Hypothalamus (tissue), 51 donors: ENCODE measurements at places on chromosomes 3 and 15.

DNA sequence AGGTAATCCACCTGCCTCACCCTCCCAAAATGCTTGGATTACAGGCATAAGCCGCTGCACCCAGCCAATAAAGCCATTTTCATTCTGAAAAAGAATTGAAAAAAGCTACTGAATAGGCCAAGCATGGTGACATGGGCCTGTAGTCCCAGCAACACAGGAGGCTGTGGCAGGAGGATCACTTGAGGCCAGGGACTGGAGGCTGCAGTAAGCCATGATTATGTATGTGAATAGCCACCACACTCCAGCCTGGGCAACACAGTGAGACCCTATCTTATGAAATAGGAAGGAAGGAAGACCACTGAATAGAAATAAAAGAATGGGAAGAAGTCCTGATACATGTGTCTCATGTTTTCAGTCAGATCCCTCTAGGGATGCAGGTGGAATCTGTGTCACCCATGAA, 36.0 kb upstream of the SEMA4B start:
- DNase-seq: no peak

DNA sequence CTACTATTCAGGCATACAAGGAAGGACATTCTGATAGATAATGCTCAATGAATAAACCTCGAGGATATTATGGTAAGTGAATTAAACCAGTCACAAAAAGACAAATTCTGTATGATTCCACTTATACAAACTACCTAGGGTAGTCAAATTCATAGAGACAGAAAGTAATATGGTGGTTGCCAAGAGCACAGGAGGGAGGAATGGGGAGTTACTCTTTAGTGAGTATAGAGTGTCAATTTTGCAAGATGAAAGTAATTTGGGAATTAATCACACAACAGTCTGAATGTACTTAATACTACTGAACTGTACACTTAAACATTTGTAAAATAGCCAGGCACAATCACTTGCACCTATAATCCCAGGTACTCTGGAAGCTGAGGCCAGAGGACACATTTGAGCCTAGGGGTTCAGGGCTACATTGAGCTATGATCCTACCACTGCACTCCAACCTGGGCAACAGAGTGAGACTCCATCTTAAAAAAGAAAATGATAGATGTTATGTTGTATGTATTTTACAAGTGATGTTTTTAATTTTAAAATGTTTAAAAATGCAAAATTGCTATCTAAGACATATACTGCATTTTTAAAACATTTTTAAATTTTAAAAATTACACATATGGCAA, 91.0 kb downstream of the NPAP1 start:
- no peak for DNase-seq

DNA sequence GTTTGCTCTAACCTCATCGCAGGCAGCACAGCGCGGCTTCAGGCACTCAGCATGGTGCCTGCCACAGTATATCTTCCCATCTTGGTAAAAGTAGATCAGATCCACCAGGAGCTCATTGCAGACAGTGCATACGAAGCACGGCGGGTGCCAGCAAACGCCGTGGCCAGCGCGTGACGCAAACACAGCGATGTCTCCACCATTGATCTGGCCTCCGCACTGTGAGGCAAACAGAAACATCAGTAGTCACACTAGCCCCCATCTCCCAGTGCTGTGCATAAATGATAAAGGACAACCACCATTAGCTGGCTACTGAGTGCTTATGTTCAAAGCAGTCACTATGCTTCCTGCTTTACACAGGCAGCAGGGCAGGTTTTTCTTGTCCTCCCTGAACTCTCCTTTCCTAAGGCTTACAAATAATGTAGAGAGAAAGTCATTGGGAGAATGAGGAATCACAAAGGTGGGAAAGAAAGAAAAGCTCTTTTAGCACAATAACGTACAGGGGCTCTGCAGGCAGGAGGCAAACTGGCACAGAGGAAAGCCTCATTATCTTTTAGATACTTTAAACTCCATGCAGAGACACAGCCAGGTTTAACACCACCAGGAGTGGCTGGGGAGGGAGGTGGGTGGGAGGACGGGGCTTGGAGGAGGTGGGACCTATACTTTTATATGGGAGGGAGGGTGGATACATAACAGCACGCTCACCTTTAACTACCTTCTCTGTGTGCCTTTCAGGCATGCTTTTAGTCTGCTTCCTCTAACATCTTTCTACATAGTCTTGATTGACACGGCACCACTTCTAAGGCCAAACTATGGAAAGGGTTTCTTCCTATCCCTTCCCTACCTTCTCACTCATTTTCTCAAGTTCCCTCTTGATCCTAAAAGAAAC, 67.9 kb downstream of the PRICKLE2 start:
- no peak for DNase-seq

DNA sequence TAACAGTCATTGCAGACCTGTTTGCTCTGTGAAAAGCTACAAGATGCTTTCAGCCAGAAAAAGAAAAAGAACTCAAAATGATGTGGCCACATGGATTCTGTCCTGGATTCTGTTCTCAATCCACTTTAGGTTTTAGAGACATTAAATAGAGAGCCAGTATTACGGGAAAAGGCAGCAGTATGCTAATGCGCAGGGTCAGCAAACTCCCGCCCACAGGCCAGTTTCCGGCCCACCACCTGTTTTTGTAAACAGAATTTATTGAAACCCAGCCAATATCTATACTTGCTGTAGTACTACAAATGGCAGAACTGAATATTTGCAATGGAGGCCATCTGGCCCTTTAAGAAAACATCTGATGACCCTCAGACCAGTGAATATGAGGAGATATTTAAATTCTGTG, 416.1 kb downstream of the ERC2 start:
- DNase-seq: no peak

DNA sequence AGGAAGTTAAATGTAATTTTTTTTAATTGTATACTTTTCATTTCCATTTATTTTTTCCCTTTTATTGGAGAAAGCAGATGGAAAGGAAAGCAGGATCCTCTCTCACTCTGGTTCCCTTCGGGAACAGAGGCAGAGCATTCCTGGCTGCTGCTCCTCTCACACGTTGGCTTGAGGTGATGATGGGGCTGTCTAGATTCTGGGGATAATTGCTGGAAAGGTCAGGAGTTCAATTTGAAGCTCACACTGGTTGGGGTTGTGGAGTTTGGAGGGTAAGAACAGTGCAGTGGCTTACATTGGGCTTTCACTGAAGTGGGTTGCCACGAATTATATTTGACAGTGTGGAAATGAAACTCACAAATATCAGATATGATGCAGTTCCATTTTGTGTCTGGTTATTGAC, 57.6 kb downstream of the RARB start:
- DNase-seq: no peak

DNA sequence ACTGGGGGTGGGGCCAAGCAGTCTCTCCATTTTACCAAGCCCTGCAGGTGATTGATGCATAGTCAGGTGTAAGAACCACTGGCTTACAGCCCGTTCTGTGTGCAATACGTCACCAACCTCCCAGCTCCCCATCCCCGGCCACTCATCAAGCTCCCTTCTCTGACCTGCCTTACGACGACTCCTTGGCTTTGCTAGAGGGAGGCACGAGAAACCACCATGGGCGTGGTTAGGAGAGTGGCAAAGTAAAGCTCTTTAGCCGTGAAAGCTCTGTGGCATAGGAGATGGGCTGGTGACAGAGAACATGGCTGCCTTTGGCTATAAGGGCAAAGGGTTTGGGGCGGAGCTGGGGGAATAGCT, 109.1 kb downstream of the BDH1 start:
- DNase-seq: no peak

- DNase-seq: peak; percentile 22
These were observed 94.0 kb upstream of the LRRN1 start for GRCh38 chr3:3705090-3705775.
